ENCODE measurements at places on chromosomes 5 and 9. TPM values are rescaled to one million over a fixed set of nuclear protein-coding genes. Genes with fewer than 3 reads are reported as not detected.

Gene HACD4
- 0.04 TPM for total RNA-seq

Gene PLAC8L1
- total RNA-seq: not detected

Gene CD274
- 0.39 TPM for total RNA-seq

Gene FGFR4
- 2.8 TPM for total RNA-seq

Gene NKD2
- total RNA-seq: 4.4 TPM

Gene GDNF
- not detected for total RNA-seq

Gene RGS7BP
- 0.45 TPM for total RNA-seq

Gene GNA14
- total RNA-seq: 0.21 TPM

Gene TUSC1
- total RNA-seq: 29.2 TPM

Gene WASHC1
- total RNA-seq: 16.6 TPM

Gene RNF183
- total RNA-seq: 0.06 TPM

Gene PDLIM4
- total RNA-seq: 22.0 TPM

Gene OCLN
- 5.6 TPM for total RNA-seq

Gene SLC6A7
- not detected for total RNA-seq

Gene SCGB3A2
- not detected for total RNA-seq

Gene SGCD
- 1.3 TPM for total RNA-seq

Gene RGMB
- 15.6 TPM for total RNA-seq

Gene GHR
- total RNA-seq: 3.2 TPM

Gene SLC25A2
- total RNA-seq: not detected

Gene ASPN
- not detected for total RNA-seq

Gene OBP2A
- not detected for total RNA-seq

Gene SOX30
- 0.07 TPM for total RNA-seq

Gene AMBP
- total RNA-seq: not detected

Gene QRFP
- total RNA-seq: not detected

Gene MCCC2
- 59.9 TPM for total RNA-seq

Gene ANKRD33B
- 6.4 TPM for total RNA-seq

Gene THOC3
- total RNA-seq: 69.3 TPM

Gene PDZD2
- 1.9 TPM for total RNA-seq

Gene C9
- total RNA-seq: not detected

Gene RETREG1
- total RNA-seq: 14.0 TPM

Gene ACTBL2
- not detected for total RNA-seq

Gene CDO1
- 27.1 TPM for total RNA-seq

Gene FBP2
- not detected for total RNA-seq

Gene MARCHF11
- total RNA-seq: 5.1 TPM

Gene PRRX2
- total RNA-seq: 10.2 TPM

Gene IFNA21
- not detected for total RNA-seq

Gene GADD45G
- total RNA-seq: 34.6 TPM

Gene CACFD1
- total RNA-seq: 73.8 TPM

Gene PTPDC1
- total RNA-seq: 11.8 TPM

Gene LHX6
- 0.12 TPM for total RNA-seq

Gene JMY
- 12.6 TPM for total RNA-seq

Gene RCL1
- 15.1 TPM for total RNA-seq

Gene CD74
- total RNA-seq: 12.6 TPM

Gene SOHLH1
- not detected for total RNA-seq

Gene ENHO
- total RNA-seq: 3.9 TPM

Gene BAAT
- total RNA-seq: not detected

Gene PIGO
- total RNA-seq: 26.9 TPM

Gene C9orf78
- 66.5 TPM for total RNA-seq

Gene DIMT1
- total RNA-seq: 26.4 TPM

Gene CHD1
- 27.9 TPM for total RNA-seq

Gene PCDHB13
- total RNA-seq: 8.4 TPM

Gene HTR4
- 2.3 TPM for total RNA-seq

Gene SCGB3A1
- total RNA-seq: not detected
